ENCODE measurements at places on chromosomes 4 and X.

DNA sequence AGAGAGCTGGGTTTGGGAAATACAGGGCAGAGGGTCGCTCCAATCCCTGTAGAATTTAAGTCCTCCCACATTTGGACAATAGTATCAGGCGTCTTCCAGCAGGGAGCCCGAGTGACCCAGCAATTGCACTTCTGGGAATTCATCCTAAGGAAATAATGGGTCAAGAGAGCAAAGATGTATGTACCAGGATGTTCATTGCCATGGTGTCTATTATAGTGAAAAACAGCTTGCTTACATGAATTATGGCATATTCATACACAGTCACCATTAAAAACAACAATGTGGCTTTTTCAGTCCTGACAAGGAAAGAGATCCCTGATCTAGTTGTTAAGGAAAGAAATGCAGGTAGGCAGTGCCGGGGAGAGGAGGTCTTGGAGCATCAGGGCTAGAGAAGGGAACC lies 167.7 kb downstream of the PJA1 start:
- no peak for DNase-seq

DNA sequence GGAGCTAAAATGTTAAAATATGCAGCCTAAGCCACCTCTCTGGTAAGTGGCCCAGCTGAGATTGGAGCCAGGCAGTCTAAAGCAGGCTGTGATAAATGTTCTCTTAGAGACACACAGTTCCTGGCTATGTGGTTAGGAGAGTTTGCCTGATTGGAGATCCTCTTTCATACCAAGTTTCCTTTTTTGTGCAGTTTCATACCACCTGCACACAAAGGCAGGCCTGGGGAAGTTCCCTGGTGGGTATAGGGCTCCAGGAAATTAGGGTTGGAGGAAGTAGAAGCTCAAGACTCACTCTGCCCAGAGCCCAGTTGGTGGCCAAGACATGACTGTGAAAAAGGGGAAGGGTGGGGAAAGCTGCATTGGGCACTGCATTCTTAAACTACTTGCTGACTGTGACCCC lies 16.9 kb downstream of the CYBB start:
- no peak for DNase-seq

- no peak for DNase-seq
These were observed 53.2 kb downstream of the FAM9B start for GRCh38 chrX:8980756-8981155.

- DNase-seq = no peak
These were observed 1.5 kb downstream of the FRYL start for GRCh38 chr4:48778431-48779094.

- no peak for DNase-seq
These were observed 84.5 kb downstream of the HPGD start for GRCh38 chr4:174437749-174438148.

DNA sequence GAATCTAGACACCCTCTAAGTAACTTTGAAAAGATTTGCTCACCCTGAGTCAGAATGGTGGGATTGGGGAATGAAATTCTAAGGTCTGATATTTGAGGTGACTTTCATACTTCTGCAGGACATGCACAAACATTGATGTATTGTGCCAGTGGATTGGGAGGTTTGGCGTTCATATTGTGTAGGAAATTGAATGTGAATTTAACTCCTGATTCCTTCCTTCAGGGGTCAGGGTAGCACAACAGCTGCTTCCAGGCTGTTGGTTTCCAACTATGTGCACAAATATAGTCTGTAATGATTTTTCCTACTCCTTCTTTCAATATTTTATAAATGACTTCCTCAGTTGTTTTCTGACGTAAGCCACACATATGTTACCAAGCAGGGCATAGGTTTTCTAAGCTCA lies 3.1 kb downstream of the IL1RAPL1 start:
- DNase-seq = no peak

GRCh38 chr4:79611026-79611425 lies 203.0 kb upstream of the GK2 start:
- DNase-seq = no peak

GRCh38 chrX:25028726-25029125 lies 13.0 kb upstream of the ARX start:
- DNase-seq = no peak

- DNase-seq = no peak
These were observed 41.9 kb upstream of the SOD3 start for GRCh38 chr4:24753519-24753918.

GRCh38 chr4:80374180-80374579 lies 38.6 kb downstream of the CFAP299 start:
- DNase-seq = no peak

DNA sequence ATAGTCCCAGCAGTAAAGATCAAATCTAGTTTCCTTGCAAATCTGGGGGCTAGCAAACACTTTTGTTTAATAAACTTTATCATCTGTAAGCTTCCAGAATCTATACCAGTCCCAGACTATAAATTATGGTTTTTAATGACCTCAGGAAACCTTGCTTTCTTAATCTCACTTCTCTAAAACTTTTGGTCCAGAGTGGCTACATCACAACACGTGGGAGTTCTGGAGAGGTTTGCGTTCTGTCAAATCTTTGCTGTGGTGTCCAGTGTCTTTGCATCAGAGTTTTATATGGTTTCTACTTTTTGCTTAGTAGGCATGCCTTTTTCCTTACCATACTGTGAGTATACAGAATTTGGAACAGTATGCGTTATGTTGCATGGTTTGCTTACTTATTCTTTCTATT lies 193.9 kb downstream of the ANK2 start:
- no peak for DNase-seq

DNA sequence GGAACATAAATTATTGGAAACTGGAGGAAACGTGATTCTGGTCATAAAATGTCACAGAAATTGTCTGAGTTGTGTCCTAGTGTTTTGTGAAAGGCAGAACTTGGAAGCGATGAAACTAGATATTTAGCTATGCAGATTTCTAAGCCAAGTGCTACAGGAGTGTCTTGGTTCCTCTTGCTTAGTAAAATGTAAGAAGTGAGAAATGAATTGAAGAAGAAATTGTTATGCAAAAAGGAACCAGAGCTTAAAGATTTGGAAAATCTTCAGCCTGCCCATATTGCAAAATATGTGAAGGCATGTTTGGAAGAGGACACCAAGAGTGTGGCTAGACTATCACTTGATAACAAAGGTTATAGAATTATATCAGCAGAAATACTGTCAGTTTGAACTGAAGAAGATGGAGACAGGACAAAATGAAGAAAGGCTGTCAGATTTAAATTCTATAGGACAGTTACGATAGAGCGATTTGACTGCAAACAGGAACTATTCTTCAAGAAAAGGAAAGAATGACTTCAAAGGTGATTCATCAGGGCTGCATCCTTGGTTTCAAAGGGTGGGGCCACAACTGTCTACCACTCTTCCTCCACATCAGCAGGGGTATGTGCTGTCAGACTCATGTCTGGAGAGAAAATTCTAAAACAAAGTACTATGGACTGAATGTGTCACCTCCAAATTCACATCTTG lies 9.4 kb upstream of the CDS1 start:
- DNase-seq = no peak

DNA sequence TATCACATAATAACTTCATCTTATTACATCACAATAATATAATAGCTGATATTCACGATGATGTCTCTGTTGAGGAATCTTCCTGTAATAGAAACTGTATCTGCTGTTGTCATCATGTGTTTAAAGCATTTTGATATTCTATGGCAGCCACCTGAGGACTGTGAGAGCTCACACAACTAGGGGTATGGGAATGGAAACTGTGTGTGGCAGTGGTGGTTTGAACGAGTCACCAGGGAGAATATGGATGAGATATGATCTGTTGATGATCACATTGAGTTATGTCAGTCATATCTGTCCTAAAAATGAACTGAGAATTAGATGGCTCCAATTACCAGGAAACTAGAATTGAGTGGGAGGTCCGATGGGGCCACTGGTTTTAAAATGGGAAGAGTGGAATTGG lies 169.6 kb downstream of the MID1IP1 start:
- DNase-seq = no peak

DNA sequence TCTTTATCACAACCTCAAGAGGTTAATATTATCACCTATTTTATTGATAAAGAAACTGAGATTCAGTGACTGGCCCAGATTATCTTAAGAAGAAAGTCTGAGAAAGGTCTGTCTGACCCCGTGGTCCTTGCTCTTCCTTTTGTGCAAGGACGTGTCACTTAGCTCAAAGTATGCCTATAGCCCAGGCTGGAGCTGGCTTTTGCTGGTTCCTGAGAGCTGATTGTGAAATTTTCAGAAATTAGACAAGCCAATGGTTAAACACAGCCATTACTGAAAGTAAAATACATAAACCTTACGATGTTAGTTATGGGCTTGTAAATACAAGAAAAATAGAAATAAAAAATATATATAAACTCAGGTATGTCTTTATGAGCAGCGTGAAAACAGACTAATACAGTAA lies 70.1 kb downstream of the CHRNA9 start:
- DNase-seq = no peak

- no peak for DNase-seq
These were observed 47.2 kb downstream of the IQCM start for GRCh38 chr4:149768477-149768876.

GRCh38 chrX:122501652-122502051 lies 682.4 kb upstream of the GRIA3 start:
- no peak for DNase-seq

All from activated CD8-positive, alpha-beta memory T cell treated with anti-CD3 and anti-CD28 coated beads, Interleukin-2, amount 50 U/mL, for 4 hours (primary cell).